ENCODE measurements at places on chromosomes 7 and 10.

- no peak for DNase-seq
Measured at GRCh38 chr7:155336812-155337602, 39.3 kb downstream of the INSIG1 start.

DNA sequence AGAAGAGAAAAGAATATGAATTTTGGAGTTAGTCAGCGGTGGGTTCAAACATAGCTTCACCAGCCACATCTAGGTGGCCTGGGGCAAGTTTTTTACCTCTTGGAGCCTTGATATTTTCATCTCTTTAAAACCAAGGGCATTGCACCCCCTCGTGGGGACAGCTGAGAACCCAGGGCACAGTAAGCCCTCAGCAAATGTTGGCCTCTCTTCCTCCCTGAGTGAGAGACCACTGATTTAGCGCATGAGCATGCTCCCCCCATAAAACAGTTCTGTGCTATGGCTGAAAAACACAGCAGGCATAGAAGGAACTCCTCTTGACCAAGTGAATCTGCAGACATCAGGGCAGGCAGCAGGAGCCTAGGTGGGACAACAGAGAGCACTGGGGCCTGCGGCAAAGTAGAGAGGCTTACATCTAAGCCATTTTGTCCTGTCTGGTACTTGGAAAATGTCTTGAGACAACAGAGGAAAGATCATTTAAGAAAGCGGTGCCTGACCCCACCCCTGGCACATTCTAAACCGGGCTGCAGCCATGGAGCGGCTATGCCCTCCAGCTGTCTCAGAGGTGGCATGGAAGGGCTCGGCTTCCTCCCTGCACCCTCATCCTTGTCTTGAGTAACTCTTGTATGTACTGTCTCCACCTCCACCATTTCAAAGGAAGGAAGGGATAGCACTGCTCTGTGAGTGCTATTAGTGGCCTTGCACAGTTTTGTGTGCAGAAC, 94.7 kb downstream of the ARHGAP22 start:
- peak; percentile 47 for DNase-seq

DNA sequence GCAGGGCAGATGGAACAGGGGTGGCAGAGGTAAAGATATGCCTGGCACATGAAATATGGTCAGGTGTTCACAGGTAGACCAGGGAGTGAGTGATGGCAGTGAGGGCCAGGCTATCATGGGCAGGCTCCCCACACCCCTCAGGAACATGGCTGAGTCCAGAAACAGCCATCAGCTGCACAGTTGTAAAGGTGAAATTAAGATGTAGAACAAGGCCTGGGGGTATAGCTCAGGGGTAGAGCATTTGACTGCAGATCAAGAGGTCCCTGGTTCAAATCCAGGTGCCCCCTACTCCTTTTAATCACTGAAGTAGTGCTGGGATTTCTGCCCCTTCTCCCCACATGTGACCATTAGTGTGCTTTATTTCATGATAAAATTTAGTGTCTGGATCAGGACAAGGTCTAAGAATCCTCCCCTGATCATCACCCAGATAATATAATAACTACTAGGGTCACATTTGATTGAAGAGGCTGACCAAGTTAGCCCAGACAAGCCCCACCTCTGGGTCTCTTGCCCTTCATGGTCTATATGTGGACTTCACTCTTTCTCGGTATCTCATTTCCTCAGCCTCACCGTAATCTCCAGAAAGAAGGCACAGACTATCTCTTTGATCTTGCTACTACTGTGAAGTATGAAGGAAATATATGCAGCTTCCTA, 69.0 kb downstream of the ZNF783 start:
- DNase-seq: no peak

DNA sequence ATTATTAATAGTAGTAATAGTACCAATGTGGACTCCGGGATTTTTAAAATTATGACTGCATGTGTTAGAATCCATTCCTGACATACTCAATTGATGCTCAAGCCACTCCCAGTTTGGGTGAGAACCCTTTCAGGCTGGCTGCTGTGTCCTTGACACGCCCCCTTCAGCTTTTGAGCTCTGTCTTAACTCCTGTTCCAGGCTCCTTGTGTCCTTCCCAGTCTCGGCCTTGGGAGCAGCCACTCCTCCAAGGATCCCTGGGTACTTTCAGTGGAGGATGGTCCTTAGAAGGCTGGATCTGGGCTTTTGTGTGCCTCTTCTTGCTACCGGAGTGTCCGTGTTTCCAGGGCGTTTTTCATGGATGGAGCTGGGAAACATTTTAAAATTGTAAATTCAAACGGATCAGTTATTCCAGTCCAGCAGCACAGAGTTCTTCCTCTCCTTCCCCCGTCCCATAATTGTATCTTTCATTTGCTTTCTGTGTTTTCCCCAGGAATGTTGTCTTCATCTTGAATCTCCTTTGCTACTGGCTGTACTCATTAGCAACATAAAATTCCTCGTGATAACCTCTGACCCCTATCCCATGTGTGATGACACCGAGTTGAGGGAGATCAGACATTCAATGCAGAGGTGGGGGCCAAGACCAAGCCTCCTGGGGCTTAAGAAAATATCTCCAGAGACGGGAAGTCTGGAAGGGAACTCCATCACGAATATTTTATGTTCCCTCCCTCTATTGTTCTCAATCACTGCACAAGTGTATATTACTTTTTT, 40.0 kb upstream of the PFKFB3 start:
- DNase-seq: no peak

Measured in MV-4-11 (cell line).